ENCODE measurements at places on chromosomes 5 and 9.
A peak's percentile ranks its signal among the peaks of the same experiment; 100 is the strongest.

DNA sequence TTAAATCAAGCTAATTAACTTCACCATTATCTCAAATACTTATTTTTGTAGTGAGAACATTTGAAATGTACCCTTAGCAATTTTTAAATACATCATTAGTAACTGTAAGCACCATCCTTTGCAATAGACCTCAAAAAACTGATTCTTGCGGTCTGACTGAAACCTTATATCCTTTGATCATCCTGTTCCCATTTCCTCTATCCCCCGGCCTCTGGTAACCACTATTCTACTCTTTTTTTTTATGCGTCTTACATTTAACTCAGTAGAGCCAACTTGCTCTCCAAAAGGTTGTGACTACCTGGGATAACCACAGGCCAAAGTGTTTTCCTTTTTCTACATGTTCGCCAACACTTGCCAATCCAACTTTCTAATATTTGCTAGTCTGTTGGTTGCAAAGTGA is 106.1 kb downstream of the IRX1 start:
- DNase-seq = no peak

DNA sequence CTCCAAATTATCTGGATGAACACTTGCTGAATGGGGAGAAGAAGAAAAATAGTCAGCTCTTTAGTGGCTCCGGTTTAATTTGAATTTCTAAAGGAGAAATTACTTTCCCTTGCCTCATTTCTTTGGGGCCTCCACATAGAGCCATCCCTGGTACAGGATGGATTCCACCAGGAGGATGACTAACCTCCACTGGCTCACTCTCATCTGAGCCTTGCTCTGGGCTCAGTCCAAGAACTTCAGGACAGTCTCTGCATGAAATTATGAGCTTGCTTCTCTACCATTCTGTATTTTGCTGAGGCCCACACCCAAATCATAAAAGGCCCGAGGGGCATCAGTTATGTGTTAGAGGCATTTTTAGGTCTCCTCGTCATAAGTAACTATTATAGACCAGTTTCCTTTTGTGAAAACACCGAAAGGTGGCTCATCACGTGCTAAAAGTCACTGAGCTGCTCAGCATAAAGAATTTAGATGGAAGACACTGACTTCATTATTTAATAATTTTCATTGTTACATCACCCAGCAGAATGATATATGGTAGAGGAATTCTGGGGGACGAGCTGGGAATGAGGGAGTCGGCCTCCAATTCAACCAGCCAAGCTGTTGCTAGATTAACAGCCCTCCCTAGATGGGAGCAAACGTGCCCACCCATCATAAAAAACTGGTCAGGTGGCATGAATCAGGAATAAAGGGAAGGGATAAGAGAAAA is 222.1 kb downstream of the TARS1 start:
- DNase-seq = no peak

DNA sequence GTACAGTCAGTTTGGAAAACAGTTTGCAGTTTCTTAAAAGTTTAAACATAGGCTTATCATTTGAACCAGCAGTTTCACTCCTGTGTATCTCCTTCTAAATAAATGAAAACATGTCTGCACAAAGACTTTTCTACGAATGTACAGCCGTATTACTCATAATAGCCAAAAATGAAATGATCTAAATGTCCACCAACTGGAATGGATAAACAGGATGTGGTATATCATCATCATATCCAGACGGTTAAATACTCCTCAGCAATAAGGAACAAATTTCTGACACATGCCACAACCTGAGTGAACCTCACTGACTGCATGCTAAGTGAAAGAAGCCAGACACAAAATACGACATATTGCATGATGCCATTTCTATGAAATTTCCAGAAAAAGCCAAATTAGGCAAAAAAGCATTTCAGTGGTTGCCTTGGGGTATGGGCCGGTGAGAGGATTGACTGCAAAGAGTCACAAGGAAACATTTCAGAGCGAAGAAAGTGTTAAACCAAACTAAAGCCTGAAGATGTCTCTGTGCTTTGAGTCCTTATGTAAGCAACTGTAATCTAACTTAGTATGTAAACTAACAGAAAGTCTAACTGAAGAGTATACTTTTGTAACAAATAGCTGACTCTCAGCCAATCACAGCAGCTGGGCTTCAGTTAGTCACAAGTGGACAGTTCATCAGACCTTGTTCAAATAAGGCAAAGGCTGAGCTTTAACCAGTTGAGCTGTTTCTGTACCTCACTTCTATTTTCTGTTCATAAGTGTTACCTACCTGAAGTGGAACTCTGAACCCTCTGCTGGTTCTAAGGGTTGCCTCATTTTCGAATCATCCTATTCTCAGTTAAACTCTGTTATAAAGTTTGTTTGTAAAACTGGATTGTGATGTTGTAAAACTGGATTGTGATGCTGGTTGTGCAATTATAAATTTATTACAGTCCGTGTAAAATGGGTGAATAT is 65.2 kb downstream of the TRIO start:
- DNase-seq = no peak

DNA sequence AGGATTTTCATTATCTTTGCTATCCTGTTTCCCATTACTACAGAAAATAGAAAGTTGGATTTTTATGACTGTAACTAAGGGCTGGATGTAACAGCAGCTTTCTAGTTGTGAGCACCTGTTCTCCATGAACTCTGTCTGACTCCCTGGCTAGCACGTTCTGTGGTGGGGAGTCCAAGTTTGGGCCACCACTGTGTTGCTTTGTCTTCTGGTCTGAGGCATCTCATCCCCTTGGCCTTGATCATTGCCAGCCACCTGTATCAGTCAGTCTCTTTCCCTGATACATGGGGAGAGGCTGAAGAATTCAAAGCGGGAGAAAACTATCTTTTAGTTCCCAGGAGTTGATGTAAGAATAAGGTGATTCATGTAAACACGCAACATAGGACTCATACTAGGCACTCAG is 33.4 kb downstream of the WDR70 start:
- no peak for DNase-seq

DNA sequence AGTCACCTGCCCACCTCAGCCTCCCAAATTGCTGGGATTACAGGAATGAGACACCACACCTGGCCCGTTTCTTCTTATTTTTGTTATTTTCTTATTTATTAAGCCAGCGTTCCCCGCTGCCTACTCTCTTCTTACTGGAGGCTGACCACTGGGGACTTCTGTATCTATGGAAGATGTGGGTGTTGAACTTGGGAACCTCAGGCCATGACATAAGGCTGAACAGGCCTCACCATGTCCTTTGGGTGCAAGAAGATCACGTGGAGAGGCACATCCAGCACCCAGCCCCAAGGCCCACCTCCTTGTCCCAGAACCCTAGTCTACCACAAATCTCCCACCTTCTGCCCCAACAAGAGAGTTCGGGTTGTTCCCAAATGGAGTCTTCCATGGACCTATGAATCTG is 59.4 kb upstream of the NEK6 start:
- no peak for DNase-seq

- peak; percentile 69 for DNase-seq
These were observed 34.4 kb downstream of the INSYN2B start for GRCh38 chr5:169945831-169946261.

DNA sequence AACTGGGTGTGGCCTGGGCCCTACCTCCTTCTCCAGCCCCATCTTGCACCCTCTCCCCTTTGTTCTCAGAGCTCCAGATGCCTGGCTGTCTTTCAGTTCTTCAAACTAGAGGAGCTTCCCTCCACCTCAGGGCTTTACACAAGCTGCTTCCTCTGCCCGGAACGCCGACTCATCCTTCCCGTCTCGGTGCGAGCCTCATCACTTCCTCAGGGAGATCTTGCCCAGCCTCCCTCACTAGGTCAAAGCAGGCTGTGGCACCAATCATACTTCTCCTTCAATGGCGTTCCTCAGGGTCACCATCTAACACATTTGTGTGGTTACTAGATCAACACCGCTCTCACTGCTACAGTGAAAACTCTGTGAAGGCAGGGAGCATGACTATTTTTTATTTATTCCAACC is 56.2 kb upstream of the ZSWIM6 start:
- no peak for DNase-seq

DNA sequence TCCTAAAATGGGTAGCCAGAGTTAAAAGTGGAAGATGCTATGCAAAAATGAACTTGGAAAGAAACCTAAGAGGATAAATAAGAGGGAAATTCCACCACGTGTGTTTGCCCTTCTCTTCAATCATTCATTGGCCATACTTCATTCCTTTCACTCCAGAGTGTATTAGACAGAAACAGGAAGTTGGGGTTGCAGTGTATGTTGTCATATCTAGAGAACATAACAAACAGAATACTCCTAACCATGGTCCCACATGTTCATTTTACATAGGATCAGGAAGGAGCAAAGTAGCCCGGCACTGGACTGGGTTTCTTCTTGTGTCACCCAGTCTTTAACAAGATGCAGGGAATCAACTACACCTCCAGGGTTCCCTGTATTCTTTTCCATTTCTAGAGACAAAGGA is 7.6 kb upstream of the GPBP1 start:
- no peak for DNase-seq

GRCh38 chr9:130196643-130197042 is 24.4 kb downstream of the NCS1 start:
- DNase-seq = no peak

GRCh38 chr9:117044241-117044640 is 357.1 kb downstream of the TRIM32 start:
- DNase-seq = peak; percentile 3

GRCh38 chr9:125579030-125579932 is 127.7 kb downstream of the MAPKAP1 start:
- no peak for DNase-seq

DNA sequence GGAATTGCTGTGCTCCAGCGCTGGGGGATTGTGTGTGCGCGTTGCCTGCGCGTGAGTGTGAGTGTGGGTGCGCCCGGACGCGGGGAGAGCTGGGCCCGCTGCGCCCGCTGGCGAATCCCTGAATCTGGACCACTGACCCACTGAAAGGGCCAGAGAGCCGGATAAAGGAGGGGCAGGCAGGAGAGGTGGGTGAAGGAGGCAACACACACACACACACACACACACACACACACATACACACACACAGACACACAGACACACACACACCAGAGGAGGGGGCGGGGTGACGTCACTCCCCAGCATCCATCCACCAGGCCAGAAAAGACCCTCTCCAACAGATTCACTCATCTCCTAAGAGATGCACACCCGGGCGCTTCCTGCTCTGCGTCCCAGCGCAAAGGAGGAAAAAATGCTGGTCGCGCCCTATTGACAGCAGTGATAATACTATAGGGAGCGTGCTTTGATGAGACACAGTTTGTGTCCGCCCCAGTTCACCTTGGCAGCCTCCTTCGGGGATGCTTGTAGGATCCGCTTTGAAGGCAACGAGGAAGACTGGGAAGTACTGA is 1059.1 kb upstream of the DMAC1 start:
- DNase-seq = peak; percentile 85

GRCh38 chr9:613771-614347 is 227.6 kb upstream of the DMRT1 start:
- peak; percentile 89 for DNase-seq
